ENCODE measurements at places on chromosomes 3 and 15.

- DNase-seq: no peak
Measured at GRCh38 chr3:138899351-138899991, 47.5 kb downstream of the FOXL2 start.

GRCh38 chr3:22360164-22360563 is 609.2 kb upstream of the ZNF385D start:
- DNase-seq: no peak

GRCh38 chr15:35921046-35921445 is 375.1 kb upstream of the DPH6 start:
- no peak for DNase-seq

DNA sequence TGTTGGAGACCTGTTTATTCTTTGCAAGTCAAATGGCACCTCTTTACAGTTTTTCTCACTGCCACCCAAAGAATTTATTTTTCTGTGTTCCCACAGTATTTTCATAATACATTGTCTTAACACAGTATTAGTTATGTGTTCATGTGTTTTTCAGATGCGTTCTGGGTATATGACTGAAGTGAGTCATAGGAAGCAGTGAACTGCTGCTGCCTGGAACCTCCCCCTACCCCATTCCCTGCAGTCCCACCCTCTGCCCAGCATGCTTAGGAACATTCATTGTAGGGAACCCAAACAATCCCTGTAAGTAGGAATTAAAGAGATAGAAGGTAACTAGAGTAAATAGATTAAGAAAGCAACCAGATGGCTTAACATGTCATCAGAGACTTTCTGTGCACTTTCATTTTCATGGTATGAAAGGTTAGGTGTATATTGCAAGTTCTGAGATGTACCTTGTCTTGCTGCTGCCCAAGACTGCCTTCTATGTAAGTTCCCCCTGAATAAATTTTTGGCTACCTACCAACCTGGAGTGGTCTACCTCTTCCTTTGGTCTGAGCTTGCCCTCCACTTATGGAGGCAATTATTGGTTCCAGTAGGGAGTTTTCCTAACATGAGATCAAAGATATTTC is 21.9 kb upstream of the SQOR start:
- DNase-seq: no peak

DNA sequence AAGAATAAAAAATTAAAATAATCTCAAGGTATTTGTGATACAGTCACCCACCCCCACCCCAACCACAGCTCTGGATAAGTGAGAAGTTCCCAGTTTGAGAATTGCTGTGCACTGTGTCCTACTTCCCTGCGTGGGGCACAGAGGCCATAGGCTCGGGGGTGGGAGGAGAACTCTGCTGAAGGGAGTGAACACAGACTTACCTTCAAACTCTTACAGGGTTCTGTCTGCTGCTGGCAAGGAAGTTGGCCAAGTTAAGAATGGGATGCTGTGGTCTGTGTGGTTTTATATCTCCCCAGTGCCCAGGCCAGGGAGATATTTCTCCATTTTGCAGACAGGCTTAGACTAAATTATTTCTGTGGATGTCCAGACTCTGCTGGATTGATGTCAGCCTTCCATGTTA is 37.6 kb downstream of the SPTSSB start:
- DNase-seq: no peak

- no peak for DNase-seq
Measured at GRCh38 chr3:24400015-24400414, 94.6 kb downstream of the THRB start.

DNA sequence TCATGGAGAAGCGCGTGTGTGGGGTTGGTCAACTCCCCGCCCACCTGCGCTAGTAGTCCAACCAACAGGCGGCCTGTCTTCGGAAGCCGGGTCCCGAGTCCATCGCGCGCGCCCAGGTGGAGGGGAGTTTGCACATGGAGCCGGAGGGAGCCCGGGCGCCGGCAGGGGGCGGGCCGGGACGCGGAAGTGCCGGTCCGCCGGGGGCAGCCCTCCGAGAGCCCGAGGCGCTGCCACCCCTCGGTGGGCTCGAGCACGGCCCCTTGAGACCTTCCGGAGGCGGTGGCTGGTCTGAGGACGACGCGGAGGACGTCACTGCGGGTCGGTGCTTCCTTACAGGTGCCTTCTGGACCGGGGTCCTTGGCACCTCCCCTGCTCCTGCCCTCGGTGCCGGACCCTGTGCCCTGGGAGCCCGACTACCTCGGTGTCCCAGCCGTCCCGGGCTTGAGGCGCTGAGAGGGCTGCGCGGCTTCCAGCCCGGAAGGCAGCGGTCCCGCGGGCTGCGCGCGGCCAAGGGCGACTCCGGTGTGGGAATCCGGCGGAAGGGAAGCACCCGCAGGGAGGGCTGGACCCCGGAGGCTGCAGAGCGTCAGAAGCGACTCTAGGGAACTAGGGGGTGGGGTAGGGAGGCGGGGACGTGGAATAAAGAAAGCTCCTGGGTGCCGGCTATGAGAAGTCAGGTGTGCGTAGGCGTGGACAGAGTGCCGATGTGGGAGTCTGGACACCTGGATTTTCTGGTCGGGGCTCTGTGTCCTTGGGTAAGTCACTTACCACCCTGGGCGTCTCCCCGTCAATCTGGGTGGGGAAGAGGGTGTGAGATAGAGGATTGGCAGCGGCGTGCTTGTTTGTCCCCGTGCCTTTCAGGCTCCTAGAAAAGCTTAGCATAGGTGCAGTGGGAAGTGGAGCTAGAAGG is 212.3 kb downstream of the FGF12 start:
- DNase-seq: no peak

DNA sequence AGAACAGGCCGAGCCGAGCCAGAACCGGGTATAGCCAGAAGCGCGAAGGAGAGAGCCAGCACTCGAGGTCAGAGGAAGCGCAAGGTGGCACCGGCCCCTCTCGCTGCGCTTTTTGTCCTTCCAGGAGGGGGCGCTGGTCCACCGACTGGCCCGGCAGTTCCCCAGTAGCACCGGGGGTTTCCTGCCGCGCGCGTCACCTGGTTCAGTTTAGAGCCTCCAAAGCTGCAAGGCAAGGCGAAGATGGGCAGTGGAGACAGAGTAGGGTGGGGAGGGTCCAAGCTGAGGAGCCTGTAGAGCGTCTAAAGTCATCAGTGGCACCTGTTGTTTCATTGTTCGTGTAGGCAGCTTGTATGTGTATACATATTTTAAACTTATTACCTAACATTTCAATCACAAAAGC is 7.6 kb upstream of the NR2E3 start:
- no peak for DNase-seq

GRCh38 chr3:176513604-176514003 is 683.7 kb downstream of the TBL1XR1 start:
- peak; percentile 8 for DNase-seq

DNA sequence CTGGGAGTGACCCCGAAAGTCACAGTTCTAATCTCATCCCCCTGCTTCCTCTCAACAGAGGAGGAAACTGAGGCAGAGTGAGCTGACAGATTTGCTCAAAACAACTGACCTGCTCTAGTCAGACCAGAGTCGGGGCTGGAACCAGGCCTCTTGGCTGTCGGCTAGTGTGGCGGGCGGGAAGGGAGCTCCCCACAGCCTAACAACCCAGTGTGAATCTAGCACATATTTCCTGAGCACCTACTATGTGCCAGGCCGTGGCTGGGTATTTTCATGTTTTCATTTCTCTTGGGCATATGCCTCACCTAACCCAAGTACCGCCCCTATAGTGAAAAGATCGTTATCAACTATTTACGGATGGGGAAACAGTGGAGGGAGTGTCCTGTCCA is 27.2 kb downstream of the GRIP2 start:
- DNase-seq: no peak

DNA sequence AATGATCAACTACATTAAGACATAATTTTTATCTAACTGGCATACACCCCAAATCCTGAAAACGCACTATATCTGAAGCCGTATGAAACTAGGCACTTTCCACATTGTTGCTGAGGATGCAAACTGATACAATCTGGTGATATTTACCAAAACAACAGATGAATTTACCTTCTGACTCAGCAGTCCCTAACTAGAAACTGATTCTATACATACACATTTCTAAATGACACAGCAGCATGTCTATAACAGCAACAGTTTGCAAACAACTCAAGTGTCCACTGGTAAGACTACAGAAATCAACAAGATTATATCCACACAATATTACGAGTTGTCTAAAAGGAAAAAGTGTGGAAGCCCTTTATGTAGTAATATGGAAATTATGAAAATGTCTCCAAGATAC is 22.9 kb downstream of the SECISBP2L start:
- no peak for DNase-seq

DNA sequence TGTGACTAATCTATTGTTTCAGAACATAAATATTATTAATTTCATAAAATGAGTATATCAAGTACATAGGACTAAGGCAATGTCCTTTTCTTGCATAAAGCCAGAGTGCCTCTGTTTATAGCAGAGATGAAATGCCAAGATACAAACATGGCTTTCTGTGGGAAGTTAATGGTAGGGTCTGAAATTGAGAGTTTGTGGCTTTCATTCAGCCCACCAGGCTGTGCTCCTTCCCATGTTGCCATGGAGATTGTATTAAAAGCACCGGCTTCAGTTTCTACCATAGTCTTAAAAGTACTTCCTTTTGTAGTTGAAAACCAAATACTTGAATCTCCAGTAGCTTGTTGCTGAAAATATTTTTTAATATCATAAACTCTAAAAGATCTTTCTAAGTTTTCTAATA is 114.0 kb downstream of the LRRC28 start:
- DNase-seq: no peak

Measured in DMS79 treated with DMSO at 0.1 percent for 48 hours (cell line).